ENCODE measurements at places on chromosomes 5 and 9. TPM values are rescaled to one million over a fixed set of nuclear protein-coding genes. Genes with fewer than 3 reads are reported as not detected.

FYB1 gene
- 9.4 TPM for total RNA-seq

- H3K4me3 ChIP-seq: peak overlapping the region; percentile 88
- H3K27me3 ChIP-seq: peaks cover 48% of the 10 kb centered on the region
- peaks cover 23% of the 10 kb centered on the region for H3K4me1 ChIP-seq
These were observed 984 bp downstream of the STXBP1 start for GRCh38 chr9:127612939-127613582.

GRCh38 chr5:98282521-98282920, 490.9 kb upstream of the RGMB start:
- no peak overlapping the region for H3K4me3 ChIP-seq
- H3K36me3 ChIP-seq: no peaks in the 10 kb centered on the region
- no peaks in the 10 kb centered on the region for H3K4me1 ChIP-seq
- H3K27me3 ChIP-seq: no peaks in the 10 kb centered on the region
- no peak for DNase-seq

DNA sequence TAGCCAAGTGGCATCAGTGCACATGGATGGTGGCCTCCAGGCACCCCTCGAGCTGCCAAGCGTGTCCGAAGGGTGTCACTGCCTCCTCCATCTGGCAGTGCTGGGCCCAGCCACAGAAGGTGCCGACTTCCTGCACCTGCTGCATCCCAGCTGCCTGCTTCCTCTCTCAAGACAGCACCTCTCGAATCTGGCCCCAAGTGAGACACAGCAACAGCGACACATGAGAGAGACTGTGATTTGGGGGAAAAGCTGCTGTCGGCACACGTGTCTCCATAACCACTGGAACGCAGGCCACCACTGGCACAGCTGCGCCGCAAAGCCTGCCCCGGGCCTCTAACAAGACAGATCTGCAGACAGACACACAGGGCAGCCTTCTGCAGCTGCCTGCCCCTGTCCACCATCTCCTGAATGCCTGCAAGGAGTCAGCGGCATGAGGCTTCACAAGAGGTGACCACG, 8.8 kb downstream of the CLPTM1L start:
- no peak overlapping the region for H3K4me3 ChIP-seq
- H3K4me1 ChIP-seq: no peaks in the 10 kb centered on the region
- no peak for DNase-seq
- H3K27ac ChIP-seq: no peak overlapping the region
- H3K36me3 ChIP-seq: no peaks in the 10 kb centered on the region
- H3K27me3 ChIP-seq: no peaks in the 10 kb centered on the region

DNA sequence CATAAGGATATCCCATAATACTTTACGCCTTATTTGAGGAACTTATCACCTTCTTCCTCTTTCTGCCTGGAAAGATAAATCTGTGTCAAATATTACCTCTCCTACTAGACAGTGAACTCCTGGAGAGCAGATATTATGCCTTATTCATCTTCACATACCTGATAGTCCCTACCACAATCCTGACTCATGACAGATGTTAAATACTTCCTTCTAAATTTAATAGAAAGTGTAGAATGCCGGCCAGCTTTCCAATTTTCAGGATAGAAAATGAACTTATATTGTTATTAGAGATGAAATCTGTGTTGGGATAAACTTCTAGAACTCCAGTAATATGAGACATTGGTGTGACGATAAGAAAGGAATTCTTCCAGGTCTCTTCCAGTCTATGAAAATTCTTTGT, 89.0 kb downstream of the GCNT4 start:
- H3K27ac ChIP-seq: no peak overlapping the region
- no peaks in the 10 kb centered on the region for H3K36me3 ChIP-seq
- no peak for DNase-seq
- no peak overlapping the region for H3K4me3 ChIP-seq

- no peaks in the 10 kb centered on the region for H3K4me1 ChIP-seq
- no peaks in the 10 kb centered on the region for H3K36me3 ChIP-seq
- no peaks in the 10 kb centered on the region for H3K27me3 ChIP-seq
These were observed 277.8 kb upstream of the FTMT start for GRCh38 chr5:121573721-121574382.

Data from transverse colon (tissue), 4 donors.